ENCODE measurements at places on chromosomes 2 and 18.

GRCh38 chr2:84963692-84964405, 7.1 kb upstream of the KCMF1 start:
- no peak for DNase-seq

DNA sequence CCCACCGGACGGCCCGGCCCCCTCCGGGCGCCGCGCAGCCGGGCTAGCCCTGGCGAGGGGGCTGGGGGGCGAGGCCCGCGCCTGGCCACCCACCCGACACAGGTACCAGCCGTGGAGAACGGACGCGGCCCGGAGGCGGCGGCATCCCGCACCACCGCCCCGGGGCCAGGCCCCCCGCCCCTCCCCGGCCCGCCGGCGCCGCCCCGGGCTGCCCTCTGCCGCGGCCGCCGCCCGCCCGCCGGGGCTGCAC, 405 bp downstream of the SOS1 start:
- no peak for DNase-seq

DNA sequence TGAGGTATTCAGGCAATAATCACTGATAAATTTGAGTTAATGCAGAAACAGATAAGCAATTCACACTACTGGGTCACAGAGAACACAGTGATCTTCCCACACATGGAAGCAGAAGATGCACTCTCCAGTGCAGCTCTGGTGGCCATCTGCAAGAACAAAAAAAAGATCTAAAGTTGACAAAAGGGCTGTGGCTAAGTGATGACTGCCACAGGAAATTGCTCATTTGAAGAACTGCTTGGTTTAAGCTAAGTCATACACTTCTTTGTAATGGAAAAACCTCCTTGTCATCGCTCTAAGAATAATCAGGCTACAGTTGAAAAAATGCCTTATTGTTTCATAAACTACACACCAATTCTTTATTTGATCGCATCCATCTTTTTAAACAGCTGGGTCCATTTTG, 115.1 kb downstream of the DTNB start:
- no peak for DNase-seq

- DNase-seq, result no peak
Measured at GRCh38 chr2:68839260-68839833, 31.9 kb downstream of the BMP10 start.

GRCh38 chr2:62787386-62787785, 81.9 kb downstream of the EHBP1 start:
- DNase-seq, result no peak
